LNCaP clone FGC (cell line): ENCODE measurements at places on chromosomes 3 and 15.

- no peak for DNase-seq
Measured at GRCh38 chr3:129112308-129113052, 9.1 kb downstream of the RAB43 start.

GRCh38 chr3:141610939-141611338 lies 124.1 kb downstream of the RASA2 start:
- no peak for DNase-seq

GRCh38 chr3:30522476-30522875 lies 83.9 kb upstream of the TGFBR2 start:
- DNase-seq = no peak

DNA sequence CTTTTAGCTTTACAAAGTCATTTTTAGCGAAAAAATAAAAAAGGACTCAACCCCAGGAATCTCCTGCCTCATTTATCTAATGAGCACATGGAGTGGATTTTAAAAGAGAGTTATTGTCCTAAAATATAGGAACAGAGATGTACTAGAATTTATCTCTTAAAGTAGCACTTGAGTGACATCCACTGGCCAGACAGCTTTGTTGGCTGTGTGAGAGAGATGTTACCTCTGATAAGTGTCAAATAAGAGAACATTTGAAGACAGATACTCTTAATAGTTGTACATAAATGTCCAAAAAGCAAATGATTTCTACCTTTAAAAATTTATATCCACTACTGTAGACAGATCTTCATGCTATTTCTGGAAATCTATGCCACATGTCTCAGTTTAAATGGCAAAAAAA lies 12.3 kb upstream of the MFSD1 start:
- DNase-seq = no peak

DNA sequence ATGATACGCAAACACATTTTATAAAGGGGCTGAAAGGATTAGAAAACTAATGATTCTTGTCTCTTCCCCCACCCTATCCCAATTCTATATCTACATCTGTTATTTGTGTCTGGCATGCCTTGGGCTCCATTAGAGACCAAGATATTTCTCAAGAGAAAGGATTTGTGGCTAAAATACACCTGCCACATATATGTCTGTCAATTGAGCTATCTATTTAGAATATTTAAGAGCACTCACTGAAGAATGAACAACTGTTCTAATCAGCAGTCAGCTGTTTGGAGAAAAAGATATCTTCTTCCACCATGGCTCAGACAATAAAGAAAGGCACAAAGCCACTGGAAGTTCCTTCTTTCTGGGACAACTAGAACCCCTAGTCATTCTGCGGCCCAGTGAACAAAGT lies 61.7 kb upstream of the LRRN1 start:
- DNase-seq = no peak

- peak; percentile 8 for DNase-seq
Measured at GRCh38 chr3:34619990-34620389, 821.6 kb downstream of the PDCD6IP start.

- DNase-seq = no peak
Measured at GRCh38 chr15:63338170-63338569, 43.5 kb downstream of the CA12 start.

DNA sequence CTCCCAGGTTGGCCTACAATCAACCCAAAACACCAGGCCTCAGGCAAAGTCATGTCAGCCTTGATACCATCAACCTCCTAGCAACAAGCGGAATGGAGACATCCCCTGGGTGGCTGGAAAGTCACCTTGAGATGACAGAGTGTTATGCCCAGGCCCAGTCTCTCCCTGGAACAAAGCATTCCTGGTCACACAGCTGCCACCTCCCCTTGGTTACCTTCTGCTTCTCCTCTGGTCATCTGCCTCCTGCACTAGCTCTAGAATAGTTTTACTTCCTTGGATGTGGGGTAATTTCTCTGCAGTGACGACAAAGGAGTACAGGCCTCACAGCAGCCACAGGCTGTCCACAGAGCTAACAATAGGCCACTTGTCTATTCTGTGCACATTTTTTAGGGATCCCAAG lies 114.9 kb downstream of the RFTN1 start:
- no peak for DNase-seq

- no peak for DNase-seq
Measured at GRCh38 chr3:100263583-100263982, 2.8 kb downstream of the TBC1D23 start.

DNA sequence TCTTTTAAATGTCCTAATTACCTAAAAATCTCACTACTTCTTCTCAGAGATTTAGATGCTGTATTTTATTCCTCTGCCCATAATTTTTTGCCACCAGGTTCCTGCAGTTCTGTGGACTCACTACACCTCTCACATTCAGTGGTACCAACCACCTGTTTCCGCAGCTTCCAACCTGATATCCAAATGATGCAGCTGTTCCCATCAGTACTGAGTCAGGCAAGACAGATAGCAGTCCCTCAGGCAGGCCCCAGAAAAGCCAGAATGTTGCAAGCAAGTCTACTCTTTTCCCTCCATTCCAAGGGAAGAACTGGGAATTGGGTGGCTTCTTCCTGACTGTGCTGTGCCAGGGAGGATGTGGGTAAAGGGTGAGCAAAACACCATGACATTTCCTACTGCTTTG lies 39.0 kb downstream of the MNS1 start:
- no peak for DNase-seq

DNA sequence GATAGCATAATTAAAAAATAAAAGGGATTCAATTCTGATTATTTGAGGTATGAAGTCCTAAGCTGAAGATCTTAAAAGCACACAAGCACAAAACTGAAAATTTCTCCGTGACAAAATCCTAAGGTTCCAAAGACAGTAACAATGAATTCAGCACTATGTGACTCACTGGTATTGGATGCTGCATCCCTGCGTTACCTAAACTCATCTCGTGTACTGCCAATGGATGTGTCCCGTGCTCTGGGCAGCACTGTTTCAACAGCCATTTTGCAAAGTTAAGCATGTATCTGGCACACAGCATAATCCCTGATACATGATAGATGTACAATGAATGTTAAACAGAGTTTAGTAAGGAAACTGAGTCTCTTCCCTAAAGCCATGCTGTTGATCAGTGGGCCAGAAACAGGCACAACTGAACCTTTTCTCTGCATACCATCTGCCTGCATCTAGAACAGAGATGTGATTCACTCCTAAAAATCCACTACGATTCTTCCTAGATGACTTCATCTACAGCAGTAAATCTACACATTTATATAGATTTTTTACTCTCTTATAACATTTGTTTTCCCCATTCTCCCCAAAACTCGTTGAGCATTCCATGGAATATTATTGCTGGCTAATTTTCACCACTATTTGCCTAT lies 14.3 kb downstream of the SUCLG2 start:
- no peak for DNase-seq

- DNase-seq = no peak
Measured at GRCh38 chr3:182914341-182914740, 66.0 kb downstream of the DCUN1D1 start.

- no peak for DNase-seq
Measured at GRCh38 chr3:175826759-175827158, 967.6 kb downstream of the NAALADL2 start.

DNA sequence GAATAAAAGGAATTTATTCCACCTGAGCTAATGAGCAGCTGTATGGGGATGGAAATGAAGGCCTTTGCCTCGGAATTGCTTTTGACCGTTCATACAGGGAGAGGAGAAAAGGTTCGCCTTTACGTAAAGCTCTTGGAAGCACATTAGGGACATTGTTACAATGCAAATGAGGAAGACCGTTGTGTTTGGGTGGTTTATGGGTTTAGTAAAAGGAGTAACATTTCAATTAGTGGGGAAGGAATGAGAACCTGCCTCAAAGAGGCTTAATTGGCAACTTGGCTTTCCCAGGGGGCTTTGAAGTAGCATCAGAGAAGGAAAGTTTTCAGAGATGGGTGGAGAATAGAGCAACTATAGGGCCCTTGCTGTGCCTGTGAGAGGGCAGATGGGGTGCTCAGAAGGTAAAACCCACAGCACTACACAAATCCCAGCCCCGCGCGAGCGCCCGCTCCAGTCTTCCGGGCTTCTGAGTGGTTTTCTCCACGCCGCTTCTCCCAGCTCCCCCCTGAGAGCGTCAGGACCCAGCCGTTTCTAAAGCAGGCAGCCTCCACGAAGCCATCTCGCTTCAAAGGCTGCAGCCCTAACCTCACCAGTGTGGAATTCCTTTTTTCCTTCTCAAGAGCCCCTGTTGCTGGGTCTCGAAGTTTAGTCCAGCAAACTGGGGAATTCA lies 192.0 kb upstream of the HES1 start:
- DNase-seq = no peak

- no peak for DNase-seq
Measured at GRCh38 chr3:114404590-114404989, 110.8 kb downstream of the TIGIT start.

- DNase-seq = no peak
Measured at GRCh38 chr3:48505968-48506504, 2.1 kb upstream of the SHISA5 start.

DNA sequence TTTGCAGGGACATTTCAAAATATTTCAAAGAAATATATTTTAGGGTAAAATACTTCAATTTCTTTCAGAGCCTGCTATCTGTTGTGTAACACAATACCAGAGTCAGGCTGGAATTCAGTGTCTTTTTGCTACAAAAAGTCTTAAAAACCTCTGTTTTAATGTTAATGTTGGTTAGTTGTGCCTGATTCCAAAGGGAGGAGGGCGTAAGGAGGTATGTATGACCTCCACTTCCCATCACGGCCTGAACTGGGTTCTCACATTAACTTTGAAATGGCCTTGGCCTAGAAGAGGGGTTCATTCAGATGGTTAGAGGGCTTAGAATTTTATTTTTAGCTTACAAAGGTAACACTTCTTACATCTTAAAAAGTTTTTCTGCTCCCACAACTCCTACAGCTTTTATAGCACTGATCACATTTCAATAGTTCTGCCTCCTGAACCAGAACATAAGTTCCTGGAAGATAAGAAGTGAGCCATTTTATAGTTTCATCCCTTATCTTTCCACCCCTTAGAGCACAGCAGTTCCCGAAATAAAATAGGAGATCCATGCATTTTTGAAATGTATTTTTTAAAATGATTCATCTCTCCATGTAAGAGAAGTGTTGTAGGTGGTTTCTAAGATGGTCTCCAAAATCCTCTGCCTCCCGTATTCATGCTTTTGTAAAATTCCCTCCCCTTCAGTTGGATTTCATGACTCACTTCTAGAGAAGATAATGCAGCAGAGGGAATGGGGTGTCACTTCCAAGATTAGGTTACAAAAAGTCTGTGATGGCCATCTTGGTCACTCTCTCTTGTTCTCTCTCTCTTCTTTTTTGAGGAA lies 543.1 kb upstream of the NECTIN3 start:
- DNase-seq = no peak

- DNase-seq = no peak
Measured at GRCh38 chr3:38558864-38559263, 62.7 kb downstream of the EXOG start.

- no peak for DNase-seq
Measured at GRCh38 chr3:61979638-61980037, 393.7 kb downstream of the FEZF2 start.

DNA sequence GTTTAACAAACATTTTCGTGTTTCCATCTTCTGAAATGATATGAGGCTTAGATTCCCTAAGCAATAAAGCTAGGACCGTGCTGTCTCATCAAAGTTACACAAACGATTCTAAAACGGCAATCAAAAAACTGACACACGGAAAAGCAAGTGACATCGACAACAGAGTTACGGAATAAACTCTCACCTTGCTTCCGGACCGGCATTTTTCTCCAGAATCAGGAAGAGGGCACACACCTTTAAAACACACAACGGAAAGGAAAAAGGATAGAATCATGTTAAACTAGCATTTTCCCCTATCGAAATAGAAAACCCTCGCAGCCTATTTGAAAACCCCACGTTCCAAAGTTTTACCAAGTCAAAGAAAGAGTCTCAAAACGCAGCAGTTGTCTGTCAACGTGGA lies 1.4 kb downstream of the DLG1 start:
- DNase-seq = no peak

DNA sequence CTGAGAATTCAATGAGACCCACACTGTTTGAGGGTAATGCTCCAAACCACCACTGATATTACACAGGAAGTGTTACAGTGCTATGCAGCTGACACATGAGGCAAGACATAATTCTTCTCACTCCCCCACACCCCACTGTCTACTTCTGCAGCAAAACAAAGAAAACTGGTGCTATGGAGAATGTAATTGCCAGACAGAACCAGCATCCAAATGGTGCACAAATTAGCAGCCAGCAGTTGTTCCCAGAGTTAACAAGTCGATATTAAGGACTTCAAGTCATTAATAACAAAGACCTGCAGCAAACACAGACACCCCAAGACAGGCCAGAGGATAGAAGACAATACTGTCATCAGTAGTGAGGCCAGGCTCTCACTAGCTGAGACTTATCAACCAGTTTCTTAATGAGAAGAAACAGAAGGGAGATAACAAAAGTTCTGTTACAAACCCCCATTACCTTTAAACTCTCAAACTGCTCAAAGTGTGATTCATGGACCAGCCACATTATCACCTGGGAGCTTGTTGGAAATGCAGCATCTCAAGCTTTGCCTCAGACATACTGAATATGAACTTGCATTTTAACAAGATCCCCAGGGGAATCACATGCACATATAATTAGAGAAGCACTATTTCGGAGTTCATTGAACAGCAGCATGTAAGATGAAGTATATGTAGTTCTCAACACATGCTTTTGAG lies 58.7 kb upstream of the FNDC3B start:
- DNase-seq = no peak

DNA sequence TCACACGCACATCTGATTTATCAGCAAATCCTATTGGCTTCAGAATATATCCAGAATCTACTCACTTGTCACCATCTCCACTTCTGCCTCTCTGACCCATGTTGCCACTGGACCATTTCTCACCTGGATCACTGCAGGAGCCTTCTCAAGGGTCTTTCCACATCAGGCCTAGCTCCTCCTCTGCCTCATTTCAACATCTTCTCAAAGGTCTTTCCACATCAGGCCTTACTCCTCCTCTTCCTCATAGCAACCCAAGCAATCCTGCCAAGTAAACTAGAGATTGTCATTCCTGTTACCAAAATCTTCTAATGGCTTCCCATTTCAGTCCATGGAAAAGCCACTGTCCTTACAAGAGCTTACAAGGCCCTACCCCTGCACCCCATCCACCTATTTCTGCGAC lies 18.0 kb upstream of the DUT start:
- no peak for DNase-seq

DNA sequence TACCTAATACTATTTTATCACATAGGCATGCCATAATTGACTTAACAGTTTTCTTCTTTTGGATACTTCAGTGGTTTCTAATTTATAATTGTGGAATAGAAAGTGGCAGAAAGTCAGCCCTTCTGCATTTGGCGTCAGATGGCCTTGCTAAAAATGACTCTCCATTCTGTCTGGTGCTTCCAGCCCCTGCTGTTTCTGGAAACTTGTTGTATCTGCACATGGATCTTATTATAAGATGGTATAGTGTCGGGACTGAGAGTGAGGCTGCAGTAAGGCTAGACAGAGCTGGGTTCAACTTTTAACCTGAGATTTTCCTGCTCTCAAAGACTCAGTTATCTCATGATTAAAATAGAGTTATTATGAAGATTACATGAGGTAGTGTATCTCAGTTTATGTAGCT lies 74.8 kb upstream of the WDR72 start:
- DNase-seq = no peak

GRCh38 chr3:58104151-58104550 lies 95.9 kb downstream of the FLNB start:
- DNase-seq = no peak
